ENCODE measurements at places on chromosomes 12 and 14.

GRCh38 chr14:102085488-102085887 is 1.4 kb downstream of the HSP90AA1 start:
- H3K36me3 ChIP-seq = peaks cover 40% of the 10 kb centered on the region
- no peak overlapping the region for H3K27ac ChIP-seq
- H3K27me3 ChIP-seq = no peaks in the 10 kb centered on the region

- H3K36me3 ChIP-seq = peaks cover 17% of the 10 kb centered on the region
- no peak overlapping the region for H3K4me3 ChIP-seq
- no peak for DNase-seq
- no peaks in the 10 kb centered on the region for H3K27me3 ChIP-seq
Observed at GRCh38 chr14:39069923-39070322, 33.1 kb downstream of the SEC23A start.

DNA sequence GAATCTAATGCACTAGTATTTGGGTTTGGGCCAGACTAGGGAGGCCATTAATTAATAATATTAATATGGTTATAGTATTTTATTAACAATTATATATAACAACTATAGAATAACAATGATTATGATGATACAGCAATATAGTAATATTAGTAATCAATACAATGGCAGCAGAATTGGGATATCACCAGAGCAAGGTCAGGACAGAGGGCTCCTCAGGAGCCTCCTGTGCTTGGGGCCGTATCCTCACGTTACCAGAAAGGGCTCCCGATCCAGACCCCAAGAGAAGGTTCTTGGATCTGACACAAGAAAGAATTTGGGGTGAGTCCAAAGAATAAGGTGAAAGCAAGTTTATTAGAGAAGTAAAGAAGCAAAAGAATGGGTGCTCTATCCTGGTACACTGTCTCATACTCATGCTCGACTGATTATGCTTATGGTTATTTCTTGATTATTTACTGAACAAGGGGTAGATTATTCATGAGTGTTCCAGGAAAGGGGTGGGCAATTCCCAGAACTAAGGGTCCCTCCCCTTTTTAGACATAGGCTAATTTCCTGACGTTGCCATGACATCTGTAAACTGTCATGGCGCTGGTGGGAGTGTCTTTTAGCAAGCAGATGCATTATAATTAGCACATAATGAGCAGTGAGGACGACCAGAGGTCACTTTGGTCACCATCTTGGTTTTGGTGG is 61.6 kb downstream of the RIN3 start:
- no peak for DNase-seq

GRCh38 chr12:14928931-14929330 is 9.4 kb downstream of the ERP27 start:
- H3K4me1 ChIP-seq = peaks cover 5% of the 10 kb centered on the region
- no peaks in the 10 kb centered on the region for H3K36me3 ChIP-seq
- H3K27ac ChIP-seq = peak overlapping the region; percentile 60
- no peaks in the 10 kb centered on the region for H3K27me3 ChIP-seq
- H3K4me3 ChIP-seq = peak overlapping the region; percentile 9

GRCh38 chr12:104906695-104907094 is 51.4 kb downstream of the SLC41A2 start:
- H3K36me3 ChIP-seq = no peaks in the 10 kb centered on the region
- H3K4me1 ChIP-seq = no peaks in the 10 kb centered on the region
- no peak overlapping the region for H3K4me3 ChIP-seq
- DNase-seq = no peak
- H3K27me3 ChIP-seq = no peaks in the 10 kb centered on the region

DNA sequence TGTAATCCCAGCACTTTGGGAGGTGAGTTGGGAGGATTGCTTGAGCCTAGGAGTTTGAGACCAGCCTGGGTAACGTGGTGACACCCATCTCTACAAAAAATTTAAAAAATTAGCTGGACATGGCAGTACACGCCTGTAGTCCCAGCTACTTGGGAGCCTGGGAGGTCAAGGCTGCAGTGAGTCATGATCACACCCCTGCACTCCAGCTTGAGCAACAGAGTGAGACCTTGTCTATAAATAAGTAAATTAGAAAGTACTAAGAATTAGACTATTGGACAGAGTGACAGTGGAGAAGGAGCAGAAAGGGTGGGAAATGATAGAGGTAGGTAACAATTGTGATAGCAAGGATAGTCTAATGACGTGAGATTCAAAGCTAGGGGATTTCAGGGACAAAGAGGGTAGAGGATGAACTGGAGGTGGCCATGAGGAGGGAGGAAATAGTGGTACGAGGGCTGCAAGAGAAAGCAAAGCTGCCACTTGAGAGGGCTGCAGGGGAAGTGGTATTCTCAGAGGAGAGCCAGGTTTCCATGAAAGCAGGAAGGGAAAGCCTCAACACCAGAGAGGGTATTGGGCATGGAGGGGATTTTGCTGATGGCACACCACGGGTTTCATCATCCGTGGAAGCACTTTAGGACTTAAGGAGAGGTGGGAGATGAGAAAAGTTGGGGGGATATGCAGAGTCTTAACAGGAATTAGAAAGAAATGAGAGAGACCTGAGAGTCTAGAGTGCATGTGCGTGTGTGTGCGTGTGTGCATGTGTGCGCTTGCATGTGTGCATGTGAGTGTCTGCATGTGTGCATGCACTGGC is 85.6 kb downstream of the SYNE2 start:
- DNase-seq = no peak
- H3K4me1 ChIP-seq = peaks cover 6% of the 10 kb centered on the region
- H3K4me3 ChIP-seq = no peak overlapping the region
- H3K27ac ChIP-seq = no peak overlapping the region

- no peak overlapping the region for H3K27ac ChIP-seq
- no peaks in the 10 kb centered on the region for H3K27me3 ChIP-seq
- no peak for DNase-seq
- no peaks in the 10 kb centered on the region for H3K36me3 ChIP-seq
Observed at GRCh38 chr14:103607822-103608221, 21.2 kb upstream of the KLC1 start.

- DNase-seq = no peak
- no peak overlapping the region for H3K27ac ChIP-seq
- H3K36me3 ChIP-seq = peaks cover 10% of the 10 kb centered on the region
- no peak overlapping the region for H3K4me3 ChIP-seq
- peaks cover 21% of the 10 kb centered on the region for H3K4me1 ChIP-seq
Observed at GRCh38 chr14:64197996-64198395, 96.2 kb downstream of the ESR2 start.

GRCh38 chr14:76257111-76257803 is 105.5 kb downstream of the GPATCH2L start:
- no peak overlapping the region for H3K4me3 ChIP-seq
- H3K4me1 ChIP-seq = no peaks in the 10 kb centered on the region
- H3K27me3 ChIP-seq = no peaks in the 10 kb centered on the region
- no peak overlapping the region for H3K27ac ChIP-seq
- DNase-seq = no peak
- H3K36me3 ChIP-seq = no peaks in the 10 kb centered on the region

- H3K36me3 ChIP-seq = no peaks in the 10 kb centered on the region
- H3K4me3 ChIP-seq = peak overlapping the region; percentile 58
- DNase-seq = no peak
- H3K27ac ChIP-seq = peak overlapping the region; percentile 75
- H3K4me1 ChIP-seq = peaks cover 29% of the 10 kb centered on the region
Observed at GRCh38 chr14:20614038-20614840, 23.1 kb upstream of the RNASE12 start.

DNA sequence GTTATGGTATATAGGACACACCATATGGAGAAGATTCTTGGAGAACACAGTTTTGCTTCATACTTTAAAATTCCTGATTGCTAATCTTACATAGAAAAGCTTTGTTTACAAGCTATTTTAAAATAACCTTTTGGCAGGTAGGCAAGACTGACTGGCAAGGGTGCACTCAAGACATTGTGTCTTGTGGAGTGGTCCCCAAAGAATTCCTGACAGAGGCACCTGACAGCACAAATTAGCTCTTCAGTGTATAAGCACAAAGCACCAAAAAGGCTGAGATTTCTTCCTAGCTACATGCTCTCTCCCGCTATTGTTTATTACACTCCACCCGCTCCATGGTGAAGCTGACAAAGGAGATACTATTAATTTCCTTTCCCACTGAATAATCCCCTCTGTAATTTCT is 139.4 kb downstream of the MON2 start:
- H3K4me1 ChIP-seq = peaks cover 23% of the 10 kb centered on the region
- H3K27ac ChIP-seq = no peak overlapping the region
- no peak overlapping the region for H3K4me3 ChIP-seq
- no peaks in the 10 kb centered on the region for H3K27me3 ChIP-seq
- no peak for DNase-seq

GRCh38 chr14:73325630-73326299 is 88.5 kb downstream of the PAPLN start:
- H3K4me1 ChIP-seq = peaks cover 13% of the 10 kb centered on the region
- no peaks in the 10 kb centered on the region for H3K27me3 ChIP-seq
- H3K27ac ChIP-seq = no peak overlapping the region
- H3K4me3 ChIP-seq = no peak overlapping the region
- no peaks in the 10 kb centered on the region for H3K36me3 ChIP-seq
